ENCODE measurements at places on chromosomes 7 and 10.

GRCh38 chr7:145839814-145840213 lies 276.8 kb upstream of the CNTNAP2 start:
- DNase-seq: no peak

DNA sequence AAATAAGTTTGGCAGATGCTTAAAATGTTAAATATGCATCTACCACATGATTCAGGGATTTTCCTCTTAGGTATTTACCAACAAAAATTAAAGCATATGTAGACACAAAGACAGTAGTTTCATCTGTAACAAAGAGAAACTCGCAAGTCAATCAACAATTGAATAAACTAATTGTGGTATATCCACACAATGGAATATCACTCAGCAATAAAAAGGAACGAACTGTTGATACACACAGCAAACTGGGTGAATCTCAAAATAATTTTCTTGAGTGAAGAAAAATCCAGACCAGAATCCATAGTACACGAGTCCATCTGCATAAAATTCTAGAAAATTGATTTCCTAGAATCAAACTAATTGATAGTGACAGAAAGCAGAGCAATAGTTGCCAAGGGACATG lies 5.2 kb downstream of the ARHGAP12 start:
- no peak for DNase-seq

DNA sequence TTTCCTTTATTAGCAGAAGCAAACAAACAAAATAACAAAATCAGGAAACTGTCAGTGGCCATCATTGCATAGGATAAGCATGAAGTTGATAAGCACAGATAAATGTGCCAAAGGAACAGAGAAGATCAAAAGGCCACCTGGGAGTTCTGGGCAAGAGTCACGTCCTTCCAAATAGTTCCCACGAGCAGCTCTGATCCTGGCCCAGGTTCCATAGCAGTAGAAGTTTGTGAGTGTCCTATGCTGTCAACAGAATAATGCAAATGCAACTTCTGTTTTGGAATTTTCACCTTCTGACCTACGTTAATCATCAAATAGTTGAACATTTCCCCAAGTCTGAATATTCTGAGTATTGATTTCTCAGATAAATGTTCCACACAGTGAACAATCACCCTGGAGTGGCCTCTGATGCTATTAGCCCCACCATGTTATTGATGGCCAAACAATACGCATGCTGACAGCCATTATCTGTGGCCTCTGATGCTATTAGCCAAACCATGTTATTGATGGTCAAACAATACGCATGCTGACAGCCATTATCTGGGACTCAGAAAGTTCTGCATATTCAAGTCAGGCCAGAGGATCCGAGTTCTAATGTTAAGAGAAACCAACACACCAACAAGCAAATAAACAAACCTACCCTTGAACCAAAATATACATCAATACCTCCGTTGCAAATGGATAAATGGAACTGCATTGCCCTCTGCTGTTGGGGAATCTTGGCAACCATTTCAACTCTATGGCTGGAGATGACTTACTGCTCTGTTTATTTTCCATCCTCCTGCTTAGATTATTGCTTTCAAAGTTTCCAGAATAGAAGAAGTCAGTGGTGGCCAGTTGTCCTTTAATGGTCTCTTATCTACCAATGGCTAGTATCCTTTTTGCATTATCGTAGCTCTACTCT lies 63.3 kb downstream of the MRC1 start:
- DNase-seq: no peak

DNA sequence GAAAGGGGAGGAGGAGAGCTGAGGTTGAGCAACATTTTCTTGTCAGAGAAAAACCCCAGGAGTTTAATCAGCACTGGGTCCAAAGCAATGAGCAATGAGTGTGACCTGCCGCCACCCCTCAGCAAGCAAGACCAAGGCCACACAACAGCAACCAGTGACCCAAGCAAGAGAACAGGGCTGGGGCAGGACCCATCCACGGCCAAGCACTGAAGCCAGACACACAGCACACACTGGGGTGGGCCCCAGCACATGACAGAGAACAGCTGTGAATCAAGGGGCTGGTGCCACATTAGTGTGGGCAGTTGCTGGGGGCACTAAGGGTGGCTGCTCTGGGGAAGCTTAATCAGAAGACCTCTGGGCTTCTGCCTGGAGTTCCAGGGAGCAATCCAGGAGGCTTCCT lies 16.2 kb downstream of the TMEM72 start:
- DNase-seq: no peak

GRCh38 chr10:110493832-110494426 lies 3.8 kb upstream of the DUSP5 start:
- no peak for DNase-seq

DNA sequence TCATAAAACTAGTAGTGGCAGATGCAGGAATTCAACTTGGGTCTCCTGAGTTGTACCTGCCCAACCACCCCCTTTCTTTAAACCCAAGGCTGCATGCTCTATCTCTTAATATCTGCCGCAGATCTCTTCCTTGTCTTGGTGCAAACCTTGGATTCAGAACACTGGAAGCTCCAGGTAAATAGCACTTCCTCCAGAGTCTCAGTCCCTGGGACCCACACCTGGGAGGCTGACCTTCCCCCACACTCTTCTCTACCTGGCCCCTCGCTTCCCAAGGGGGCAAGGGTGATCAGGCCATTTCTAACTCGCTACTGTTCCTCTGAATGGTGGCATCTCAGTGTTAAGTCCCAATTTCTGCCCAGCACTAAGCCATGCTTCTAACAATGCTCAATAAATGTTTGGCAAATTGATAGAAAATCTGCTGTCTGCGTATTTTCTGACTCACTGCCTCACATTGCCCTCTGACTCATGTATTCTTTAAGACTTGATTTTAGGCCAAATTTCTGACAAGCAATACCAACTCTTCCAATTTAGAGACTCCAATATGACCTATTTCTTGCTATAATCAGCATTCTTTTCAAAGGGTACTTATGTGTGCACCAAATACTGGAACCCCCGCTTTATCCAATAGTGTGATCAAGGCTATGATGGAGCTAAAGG lies 68.0 kb upstream of the PPP1R3C start:
- no peak for DNase-seq

DNA sequence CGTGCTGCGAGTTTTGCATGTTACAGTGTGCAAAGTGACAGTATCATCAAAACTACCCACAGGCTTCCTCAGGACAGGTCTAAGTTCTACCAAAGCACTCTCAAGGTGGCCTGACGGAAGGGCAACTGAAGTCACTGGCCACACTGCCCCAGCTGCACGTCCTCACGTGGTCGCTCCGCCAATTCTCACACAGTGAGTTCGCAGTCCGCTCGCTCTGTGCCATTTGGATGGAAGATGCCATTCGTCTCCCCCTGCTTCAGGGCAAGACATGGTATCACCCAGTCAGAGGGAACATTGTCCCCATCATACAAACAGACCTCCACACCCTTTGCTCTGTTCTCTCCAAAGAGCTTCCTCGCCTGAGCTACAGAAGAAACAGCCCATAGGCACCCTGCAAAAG lies 109.6 kb upstream of the COBL start:
- no peak for DNase-seq

DNA sequence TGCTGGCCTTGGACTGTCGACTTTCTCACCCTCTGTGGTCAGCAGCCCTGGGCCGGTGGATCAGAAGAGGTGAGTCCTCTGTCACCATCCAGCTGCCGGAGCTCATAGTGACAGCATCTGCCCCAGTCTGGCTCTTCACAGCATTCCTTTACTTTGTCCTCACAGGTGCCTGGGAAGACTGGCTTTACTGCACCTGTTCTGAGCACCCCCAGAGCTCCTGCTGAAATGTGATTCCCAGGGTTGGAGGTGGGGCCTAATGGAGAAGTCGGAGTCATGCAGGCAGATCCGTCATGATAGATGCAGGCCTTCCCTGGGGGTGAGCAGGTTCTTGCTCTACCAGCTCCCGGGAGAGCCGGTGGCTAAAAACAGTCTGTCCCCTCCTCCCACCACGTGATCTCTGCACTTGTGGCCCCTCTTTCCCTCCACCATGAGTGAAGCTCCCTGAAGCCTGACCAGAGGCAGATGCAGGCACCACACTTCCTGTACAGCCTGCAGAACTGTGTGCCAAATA lies 171.5 kb downstream of the ZMYND11 start:
- no peak for DNase-seq

- no peak for DNase-seq
Measured at GRCh38 chr10:31343009-31343408, 24.0 kb downstream of the ZEB1 start.

- no peak for DNase-seq
Measured at GRCh38 chr10:72802763-72803505, 90.6 kb upstream of the OIT3 start.

DNA sequence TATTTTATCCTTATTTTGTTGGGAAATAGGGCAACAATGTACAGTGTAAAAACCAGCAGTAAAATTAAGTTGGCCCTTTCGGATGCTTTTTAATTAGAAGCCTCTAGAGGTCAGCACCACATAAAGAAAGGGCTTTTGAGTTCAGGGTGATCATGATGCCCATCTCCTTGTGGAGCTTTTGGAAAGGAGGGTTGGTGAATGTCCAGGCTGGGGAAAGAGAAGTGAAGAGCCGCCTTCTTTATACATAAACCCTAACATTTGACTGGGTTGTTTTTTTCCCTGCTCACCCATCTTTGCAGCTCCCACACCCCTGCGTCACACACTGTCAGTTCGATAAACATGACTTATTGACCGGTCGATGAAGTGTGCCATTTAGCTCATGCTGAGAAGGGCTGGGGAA lies 29.8 kb downstream of the MTURN start:
- DNase-seq: no peak

DNA sequence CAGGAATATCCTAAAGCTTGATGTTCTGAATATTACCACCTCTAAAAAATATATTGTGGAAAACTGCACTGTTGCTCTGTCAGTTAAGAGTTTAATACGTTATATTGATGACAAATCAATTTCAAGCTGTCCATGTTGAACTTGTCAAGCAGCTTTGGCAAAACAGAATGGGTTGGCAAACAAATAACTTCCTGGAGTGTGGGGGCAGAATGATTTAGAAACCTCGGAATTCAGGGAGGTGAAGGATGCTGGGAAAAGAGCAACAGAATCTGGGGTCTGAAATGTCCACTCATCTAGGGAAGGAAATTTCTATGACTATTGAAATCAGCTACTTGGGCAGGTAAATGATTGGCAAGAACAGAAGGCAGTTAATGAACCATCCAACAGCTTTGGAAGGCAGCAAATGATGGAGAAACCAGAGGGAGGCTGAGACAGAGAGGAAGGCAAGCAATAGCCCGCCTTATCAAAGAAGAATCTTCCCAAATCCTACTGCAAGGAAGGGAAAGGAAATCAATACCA lies 95.1 kb upstream of the PALS2 start:
- no peak for DNase-seq

DNA sequence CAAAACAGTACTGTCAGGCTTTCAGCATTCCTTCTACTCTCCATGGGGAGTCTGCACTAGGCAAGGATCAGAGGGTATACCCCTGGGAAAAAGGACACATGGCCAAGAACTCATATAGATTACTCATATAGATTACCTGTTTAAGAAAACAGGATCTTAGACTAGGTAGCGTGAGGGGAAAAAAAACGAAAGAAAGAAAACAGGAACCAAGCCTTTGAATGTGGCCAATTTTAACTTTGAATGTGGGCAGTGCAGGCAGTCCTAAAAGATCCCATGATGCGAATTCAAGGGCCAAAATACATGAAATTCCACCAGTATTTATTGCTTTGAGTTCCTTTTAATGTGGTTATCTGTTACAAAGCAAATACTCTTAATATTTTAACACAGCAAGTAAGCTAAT lies 108.6 kb upstream of the TAC1 start:
- DNase-seq: no peak

DNA sequence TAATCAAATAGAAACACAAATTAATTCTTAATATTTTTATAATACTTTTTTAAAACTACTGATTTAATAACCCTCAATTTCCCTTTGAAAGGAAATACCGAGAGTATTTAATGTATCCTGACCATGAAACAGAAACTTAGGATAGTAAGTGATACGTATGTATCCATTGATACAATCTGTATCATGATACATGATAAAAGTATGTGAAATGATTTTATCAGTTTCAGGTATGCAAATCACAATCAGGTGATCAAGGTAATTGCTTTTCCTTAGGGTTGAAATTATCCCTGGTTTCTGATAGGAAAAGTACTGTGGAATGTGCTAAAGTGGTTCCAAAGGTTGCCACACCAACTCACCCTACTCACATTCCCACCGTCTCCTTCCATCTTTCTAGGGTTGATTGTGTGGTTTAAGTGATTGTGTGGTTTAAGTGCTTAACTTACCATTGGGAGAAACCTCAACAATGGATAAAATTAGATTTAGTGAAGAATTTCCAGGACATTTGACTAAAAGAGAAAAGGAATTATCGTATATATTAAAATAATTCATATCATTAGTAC lies 138.3 kb downstream of the LRRN3 start:
- DNase-seq: no peak

DNA sequence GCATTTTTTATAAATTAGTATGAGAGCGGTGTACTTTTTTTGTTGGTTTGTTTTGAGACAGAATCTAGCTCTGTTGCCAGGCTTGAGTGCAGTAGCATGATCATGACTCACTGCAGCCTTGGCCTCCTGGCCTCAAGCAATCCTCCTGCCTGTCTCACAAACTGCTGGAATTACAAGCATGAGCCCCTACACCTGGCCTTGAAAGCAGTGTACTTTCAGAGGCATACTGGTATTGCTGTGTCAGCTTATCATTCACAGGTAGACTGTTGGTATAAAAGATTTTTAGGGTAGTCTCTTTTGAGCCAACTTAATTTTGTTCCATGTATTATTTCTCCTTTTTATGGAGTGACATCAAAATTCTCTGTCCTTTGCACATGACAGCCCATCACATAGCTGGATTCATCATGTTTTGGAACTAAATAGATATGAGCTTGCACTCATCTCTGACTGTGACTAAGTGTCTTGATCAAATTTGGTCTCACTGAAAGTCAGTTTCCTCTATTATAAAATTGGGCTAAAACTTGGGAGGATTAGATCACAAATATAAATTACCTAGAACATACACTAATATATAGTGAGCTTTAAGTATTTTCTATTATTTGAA lies 12.4 kb downstream of the GNAT3 start:
- DNase-seq: no peak

DNA sequence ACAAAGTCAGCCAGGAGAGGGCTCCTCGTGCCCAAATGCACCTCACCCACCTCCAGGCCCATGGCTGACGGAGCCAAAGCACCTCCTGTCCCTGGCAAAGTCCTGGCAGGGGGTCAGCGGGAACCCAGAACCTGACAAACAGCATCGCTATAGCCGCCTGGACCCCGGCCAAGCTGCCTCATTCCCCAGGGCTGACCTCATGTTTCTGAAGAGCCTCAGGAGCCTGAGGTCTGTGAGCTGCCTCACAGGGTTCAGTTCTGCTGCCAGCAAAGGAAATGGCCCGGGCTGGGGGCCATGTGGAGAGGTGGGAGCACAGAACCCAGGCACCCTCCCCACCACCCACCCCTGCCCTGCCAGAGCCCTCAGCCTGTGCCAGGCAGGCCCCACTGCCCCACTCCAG lies 4.2 kb upstream of the NANOS1 start:
- DNase-seq: no peak

DNA sequence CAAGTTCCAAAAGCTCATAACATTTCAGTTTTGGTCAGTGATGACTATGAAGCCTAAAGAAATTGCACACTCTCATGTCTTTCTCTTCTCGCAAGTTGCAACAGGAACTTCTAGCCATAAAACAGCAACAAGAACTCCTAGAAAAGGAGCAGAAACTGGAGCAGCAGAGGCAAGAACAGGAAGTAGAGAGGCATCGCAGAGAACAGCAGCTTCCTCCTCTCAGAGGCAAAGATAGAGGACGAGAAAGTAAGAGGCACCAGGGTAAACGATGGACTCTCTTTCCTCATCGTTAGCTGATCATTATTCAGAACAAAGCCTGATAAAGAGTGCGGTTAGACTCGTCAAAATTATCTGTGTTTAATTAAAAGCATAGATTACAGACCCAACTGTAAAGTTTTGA lies 94.7 kb downstream of the HDAC9 start:
- no peak for DNase-seq

Measured in stimulated activated CD4-positive, alpha-beta T cell treated with anti-CD3 and anti-CD28 coated beads, Interleukin-1b, Interleukin-23, amount 100 ng/mL, for 48 hours (primary cell).